AML-193 (cell line): ENCODE measurements at places on chromosomes 3 and 15.

- DNase-seq: peak; percentile 25
Measured at GRCh38 chr15:31489801-31490646, 163.4 kb downstream of the KLF13 start.

GRCh38 chr15:63041402-63041973, 1.1 kb upstream of the TPM1 start:
- DNase-seq: no peak

GRCh38 chr15:45594835-45595530, 7.8 kb downstream of the BLOC1S6 start:
- DNase-seq: no peak

GRCh38 chr15:72117486-72118016, 399 bp downstream of the MYO9A start:
- DNase-seq: peak; percentile 75

- no peak for DNase-seq
Measured at GRCh38 chr3:133301731-133302130, 98.1 kb upstream of the BFSP2 start.

GRCh38 chr15:69792823-69793222, 304.9 kb downstream of the TLE3 start:
- no peak for DNase-seq

- DNase-seq: no peak
Measured at GRCh38 chr3:58062472-58062871, 54.2 kb downstream of the FLNB start.

- peak; percentile 87 for DNase-seq
Measured at GRCh38 chr3:42831321-42831713, 22.1 kb downstream of the ACKR2 start.

DNA sequence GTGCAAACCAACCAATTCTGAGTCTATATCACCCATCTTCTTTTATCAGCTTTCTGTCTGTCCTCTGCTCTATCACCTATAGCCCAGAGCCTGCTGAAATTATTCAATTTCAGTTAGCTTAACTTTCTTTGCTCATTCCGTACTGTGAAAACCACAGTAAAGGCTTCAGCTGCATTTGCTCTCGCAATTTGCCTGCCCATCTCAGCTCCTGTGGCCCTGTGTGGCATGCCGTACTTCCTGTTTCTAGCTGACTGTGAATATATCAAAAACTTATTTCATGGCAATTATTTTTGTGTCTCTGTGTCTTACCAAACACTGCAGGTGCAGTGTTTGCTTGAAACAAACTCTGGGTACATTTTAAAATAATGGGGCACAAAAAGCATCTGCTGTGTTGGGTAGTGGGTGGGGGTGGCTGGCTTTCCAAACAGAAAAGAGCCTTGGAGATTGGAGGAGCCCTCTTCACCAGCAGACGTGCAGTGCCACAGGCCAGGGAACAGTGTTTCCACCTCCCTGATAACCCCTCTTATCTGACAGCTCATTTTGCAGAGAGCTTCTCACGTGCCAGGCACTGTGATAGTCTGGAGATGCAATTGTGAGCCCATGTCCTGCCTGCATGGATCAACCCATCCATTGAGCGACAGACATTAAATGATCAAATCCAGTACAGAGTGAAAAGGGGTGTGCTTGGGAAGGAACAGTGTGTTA, 45.2 kb downstream of the GASK1A start:
- DNase-seq: peak; percentile 53

- no peak for DNase-seq
Measured at GRCh38 chr3:57745101-57745500, 11.0 kb upstream of the SLMAP start.

GRCh38 chr3:71926262-71926600, 141.3 kb upstream of the PROK2 start:
- DNase-seq: no peak

- DNase-seq: no peak
Measured at GRCh38 chr15:79292011-79292410, 9.5 kb downstream of the ANKRD34C start.

DNA sequence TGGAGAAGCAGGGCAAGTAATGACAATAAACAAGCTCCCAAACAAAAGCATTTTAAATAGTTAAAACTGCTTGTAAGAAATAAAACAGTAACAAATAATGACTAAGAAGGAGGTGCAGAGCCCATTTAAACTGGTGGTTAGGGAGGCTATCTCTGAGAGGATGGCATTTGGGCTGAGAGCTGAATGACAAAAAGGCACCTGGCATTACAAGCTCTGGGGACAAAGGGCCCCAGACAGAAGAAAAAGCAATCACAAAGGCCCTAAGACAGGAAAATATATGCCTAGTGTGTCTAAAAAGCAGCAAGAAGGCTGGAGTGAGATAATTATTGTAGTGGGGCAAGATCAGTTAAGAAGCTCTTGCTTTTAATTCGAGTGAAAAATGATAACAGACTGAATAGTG, 9.6 kb downstream of the TMEM39A start:
- no peak for DNase-seq

DNA sequence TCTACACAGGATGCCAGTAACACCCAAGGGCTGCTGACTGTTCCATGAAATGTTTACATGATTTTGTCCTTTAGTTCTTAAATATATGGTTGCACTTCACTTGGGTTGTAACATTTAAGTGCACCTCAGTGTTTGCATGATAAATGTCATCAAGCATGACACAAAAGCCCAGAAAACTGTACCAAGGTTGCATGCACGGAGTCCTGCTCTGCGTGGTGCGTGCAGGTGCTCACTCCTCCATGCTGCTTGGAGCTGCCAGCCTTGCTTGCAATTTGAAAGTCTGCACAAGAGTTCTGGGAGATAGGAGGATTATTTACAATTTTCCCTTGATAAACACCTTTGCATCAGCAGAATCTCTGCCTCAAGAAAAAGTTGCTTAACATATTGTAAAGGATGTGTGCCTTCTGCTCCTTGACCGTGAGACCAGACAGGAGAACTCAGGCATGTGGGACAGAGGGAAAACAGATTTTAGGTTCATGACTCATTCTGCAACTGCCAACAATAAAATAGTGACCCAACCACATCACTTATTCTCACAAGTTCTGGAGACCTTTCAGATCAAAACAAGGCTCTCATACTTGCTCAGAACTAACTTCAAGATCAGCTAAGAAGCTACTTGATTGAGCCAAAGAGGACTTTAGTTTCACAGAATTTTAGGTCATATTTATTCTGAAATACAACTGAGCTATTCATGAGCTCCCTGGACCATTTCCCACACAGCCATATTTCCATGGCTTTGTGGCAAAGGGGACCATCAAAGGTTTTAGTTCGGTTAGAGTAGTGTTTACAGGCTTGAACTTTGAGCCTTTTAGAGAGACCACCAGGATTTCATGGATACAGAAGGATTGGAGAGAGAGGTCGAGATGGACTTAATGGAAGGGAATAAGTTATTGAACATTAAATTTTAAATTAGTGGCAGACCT, 128.4 kb upstream of the ZBED2 start:
- no peak for DNase-seq

GRCh38 chr3:157294953-157295352, 135.0 kb upstream of the CCNL1 start:
- no peak for DNase-seq

GRCh38 chr3:187044206-187044605, 95.1 kb downstream of the RPL39L start:
- DNase-seq: no peak

DNA sequence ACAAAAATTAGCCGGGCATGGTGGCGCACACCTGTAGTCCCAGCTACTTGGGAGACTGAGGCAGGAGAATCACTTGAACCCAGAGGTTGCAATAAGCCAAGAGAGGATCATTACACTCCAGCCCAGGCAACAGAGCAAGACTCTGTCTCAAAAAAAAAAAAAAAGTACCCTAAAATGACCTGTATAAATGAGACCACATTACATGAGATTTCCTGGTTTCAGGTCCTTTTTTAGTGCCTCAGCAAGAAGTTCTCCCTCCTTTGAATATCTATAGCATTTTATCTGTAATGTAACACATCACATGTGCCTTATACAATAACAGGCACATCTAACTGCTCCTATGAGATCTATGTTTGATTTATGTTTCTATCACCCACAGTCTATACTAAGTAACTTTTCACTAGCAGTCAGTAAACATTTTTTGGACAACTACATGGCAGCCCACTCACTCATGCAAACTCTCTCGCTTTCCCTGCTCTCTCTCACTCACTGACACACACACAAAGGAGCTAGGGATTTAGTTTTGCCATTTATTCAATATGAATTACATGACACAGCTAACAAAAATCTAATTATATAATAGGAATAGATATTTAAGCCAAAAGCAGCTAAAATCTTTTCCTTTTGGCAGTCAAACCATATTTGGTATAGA, 34.1 kb downstream of the ADAM10 start:
- no peak for DNase-seq

DNA sequence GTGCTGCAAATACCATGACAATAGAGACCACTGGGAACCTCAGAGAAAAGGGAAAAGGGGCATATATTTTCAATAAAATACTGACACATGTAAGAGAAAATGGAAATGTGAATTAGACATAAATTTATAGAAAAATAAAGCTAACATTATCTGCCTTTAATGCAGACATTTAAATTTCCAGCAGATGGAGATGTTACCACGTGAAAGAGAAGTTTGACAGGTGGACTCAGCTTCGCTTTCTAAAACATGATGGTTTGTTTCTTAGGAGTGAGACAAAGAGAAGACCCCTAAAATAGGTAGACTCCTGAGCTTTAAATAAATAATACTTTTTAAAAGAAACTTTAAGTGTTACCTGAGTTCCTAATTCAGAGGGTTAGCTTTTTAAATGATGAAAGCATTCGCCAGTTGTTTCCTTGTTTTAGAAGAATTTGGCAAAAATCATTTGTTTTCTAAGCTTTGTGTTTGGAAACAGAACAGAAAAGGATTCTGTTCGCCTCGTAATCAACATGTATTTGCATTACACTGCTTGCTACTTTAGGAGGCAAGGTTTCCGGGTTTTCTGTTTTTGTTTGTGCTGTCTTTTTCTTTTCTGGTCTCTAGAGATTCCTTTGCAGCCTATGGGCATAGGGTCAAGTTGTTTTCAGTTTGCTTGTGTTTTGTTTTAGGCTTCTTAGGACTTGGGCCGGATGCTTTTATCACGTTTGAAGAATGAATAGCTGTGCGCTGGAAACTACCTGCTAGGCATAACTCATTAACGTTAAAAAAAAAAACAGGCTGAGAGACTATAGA, 271.4 kb downstream of the THSD4 start:
- DNase-seq: no peak

DNA sequence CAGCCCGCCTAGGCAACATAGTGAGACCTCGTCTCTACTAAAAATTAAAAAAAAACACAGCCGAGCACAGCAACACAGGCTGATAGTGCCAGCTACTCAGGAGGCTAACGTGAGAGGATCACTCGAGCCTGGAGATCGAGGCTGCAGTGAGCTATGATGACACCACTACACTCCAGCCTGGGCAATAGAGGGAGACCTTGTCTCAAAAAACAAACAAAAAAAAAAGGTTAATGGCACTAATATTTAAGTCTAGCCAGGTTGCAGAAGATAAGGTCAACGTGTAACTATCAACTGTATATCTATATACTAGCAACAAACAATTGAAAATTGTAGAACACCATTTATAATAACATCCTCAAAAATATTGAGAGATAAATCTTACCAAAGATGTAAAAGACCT, 75.1 kb downstream of the MYO9A start:
- no peak for DNase-seq

DNA sequence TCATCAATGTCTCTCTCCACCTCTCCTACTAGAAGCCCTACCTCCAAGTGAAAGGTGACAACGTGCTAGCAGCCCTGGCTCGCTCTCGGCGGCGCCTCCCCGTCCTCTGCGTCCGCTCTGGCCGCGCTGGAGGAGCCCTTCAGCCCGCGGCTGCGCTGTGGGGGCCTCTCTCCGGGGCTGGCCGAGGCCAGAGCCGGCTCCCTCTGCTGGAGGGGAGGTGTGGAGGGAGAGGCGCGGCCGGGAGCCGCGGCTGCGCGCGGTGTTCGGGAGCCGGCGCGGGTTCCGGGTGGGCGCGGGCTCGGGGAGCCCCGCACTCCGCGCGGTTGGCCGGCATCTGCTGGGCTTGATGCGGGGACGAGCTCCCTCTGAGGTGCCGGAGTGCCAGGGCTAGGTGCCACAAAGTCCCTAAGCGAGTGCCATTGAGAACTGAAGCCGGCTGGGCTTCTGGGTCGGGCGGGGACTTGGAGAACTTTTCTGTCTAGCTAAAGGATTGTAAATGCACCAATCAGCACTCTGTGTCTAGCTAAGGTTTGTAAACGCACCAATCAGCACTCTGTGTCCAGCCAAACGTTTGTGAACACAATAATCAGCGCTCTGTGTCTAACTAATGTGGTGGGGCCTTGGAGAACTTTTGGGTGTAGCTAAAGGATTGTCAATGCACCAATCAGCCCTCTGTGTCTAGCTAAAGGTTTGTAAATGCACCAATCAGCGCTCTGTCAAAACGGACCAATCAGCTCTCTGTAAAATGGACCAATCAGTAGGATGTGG, 84.8 kb upstream of the ARRDC4 start:
- no peak for DNase-seq

DNA sequence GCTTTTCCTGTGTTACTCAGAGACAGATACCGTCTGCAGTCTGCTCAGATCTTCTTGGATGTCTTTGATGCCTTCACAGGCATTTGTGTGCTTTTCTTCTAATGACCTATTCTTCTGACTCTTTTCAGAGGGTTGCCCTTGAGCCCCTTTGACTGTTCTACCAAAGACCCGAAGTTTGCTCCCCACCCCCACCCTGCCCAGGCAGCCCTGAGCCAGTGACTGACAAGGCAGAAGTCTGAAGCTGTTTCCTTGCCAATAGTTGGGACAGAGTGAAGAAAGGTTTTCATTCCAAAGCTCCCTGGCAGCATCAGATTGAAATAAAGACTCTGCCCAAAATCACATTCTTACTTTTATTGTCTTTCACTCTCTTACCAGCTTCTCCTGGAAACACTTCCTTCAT, 9.0 kb upstream of the ATP13A5 start:
- DNase-seq: no peak

GRCh38 chr3:107687056-107687581, 164.4 kb downstream of the BBX start:
- DNase-seq: no peak

- no peak for DNase-seq
Measured at GRCh38 chr3:135231737-135232136, 436.7 kb downstream of the EPHB1 start.

GRCh38 chr3:156614642-156615511, 59.5 kb upstream of the TIPARP start:
- no peak for DNase-seq

DNA sequence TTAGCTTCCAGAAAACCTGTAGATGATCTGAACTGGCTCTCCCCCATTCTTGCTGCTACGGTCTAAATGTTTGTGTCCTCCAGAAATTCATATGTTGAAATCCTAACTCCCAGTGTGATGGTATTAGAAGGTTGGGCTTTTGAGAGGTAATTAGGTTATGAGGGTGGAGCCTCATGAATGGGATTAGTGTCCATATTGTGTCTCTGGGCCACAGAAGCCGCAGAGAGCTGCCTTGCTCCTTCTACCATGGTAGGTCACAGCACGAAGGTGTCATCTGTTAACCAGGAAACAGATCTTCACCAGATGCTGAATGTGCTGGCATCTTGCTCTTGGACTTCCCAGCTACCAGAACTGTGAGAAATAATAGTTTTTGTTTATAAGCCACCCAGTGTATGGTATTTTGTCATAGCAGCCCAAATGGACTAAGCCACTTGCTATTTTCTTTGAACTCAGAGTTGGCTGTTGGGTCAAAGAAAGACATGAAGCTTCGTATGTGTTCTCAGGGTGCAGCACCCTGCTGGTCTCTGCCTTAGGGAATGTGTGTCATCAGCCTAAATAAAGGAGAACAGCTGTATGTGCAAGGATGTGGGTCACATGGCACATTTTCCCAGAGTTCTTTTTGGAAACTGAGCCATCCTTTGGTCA, 317.5 kb upstream of the SLCO3A1 start:
- no peak for DNase-seq
